Stimulated activated CD4-positive, alpha-beta T cell treated with anti-CD3 and anti-CD28 coated beads, Interleukin-1b, Interleukin-23, amount 100 ng/mL, for 24 hours (primary cell): ENCODE measurements at places on chromosomes 7 and 10.
A peak's percentile ranks its signal among the peaks of the same experiment; 100 is the strongest.

GRCh38 chr10:37754538-37755323, 102.7 kb downstream of the ZNF248 start:
- DNase-seq = no peak

DNA sequence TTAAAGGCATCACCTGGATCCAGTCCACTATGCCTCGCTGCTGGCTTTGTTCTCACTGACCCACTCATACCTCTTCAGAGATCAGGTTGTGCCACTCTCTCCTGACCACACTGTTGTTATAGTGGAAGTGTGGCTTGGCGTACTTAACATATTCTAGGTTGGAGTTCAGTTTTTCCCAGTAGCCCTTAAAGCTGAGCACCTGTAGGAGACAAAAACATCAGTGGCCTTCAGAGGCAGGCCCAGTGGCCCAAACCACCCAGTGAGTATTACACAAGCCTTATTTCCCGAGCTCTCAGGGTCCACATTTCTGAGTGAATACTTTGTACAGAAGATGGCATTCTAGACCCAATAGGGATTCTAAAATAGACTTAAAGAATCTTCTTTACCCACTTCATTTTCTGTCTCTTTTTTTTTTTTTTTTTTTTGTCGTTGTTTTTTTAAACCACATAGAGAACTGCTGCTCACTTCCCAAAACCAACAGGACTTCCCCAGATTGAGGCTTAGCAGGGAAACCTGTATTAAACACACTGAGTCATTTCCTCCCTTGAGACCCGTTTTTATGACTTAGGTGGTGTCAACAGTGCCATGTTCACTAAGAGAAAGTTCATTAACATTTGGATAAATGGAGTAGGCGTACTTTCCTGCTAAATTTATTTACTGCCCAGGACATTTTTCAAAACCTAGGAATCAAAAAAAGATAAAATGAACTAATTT, 85.8 kb downstream of the GSAP start:
- DNase-seq = no peak

GRCh38 chr10:80411267-80411668, 2.9 kb downstream of the PRXL2A start:
- no peak for DNase-seq

DNA sequence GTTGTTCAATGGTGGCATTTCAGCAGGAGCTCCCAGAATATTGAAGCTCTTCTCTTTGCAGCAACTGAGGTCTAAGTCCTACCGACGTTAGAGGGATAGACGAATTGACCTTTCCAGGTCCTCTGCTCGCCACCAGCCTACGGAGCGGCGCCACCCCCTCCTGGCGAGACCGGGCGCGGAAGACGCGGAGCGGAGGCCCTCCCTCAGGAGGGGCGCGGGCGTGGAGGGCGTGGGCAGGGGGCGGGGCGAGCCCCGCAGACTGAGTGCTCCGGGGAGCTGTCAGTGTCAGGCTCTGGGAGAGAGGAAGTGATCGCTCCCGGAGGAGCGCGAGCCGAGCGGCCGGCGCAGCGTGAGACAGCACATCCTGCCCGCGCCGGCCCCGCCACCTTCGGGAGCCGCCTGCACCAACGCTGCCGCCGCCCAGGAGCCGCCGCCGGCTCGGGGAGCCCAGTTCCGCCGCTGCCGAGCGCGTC, at the start of gene DYNC1I1:
TSS of gene DYNC1I1 (plus strand) at position 257 of the 473 bp plus-strand sequence. CDS start 32,176 bp downstream, outside the sequence.
- DNase-seq = peak; percentile 5

- DNase-seq = no peak
Measured at GRCh38 chr10:122264436-122264835, 6.7 kb upstream of the BTBD16 start.

DNA sequence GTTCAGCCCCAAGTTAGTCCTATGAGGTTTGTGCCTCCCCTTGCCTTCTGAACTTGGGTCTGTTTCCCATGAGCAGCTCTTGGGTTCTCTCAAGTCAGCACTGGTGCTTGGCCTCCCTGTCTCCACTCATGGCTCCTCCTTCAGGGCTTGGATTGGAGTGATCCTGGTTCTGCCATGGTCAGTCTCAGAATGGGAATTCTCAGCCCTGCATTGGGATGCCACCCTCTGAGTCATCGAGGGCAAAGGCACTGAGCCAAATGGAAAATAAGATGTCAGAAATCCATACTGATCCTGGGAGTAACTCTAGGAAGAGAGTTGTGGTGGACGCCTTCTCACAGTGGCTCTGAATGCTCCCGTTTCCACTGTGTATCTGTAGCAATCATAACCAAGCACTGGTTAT, 233.4 kb upstream of the HABP2 start:
- no peak for DNase-seq

DNA sequence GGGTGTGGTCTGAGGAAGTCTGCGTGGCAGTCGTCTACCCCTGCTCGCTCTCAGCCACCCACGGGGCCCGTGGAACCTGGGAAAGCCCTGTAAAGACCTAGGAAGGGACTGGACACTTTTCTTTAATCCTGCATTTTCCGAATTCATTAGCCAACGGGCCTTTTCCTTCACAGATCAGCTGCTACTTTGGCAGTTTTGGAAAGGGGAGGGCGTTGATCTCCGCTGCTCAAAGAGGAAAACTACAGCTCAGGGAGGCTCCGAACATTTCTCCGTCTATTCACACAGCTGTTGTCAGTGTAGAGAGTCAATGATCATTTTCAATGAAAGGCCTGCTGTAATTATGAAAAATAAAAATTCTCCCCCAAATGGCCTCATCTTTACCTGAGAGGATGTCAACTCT, 450.1 kb upstream of the MKI67 start:
- no peak for DNase-seq

DNA sequence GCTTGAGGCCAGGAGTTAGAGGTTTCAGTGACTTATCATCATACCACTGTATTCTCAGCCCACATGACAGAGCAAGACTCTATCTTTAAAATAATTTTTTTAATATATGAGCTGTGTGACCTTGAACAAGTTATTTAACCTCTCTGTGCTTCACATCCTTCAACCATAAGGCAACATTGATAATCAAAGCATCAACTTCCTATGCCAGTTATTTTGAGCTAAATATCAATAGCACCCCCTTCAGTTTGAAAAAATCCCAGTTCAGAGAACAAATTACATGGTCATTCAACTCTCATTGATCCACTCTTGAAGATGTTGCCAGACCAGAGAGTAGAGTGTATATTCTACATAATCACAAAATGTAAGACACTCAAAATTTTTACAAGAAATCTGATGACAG, 53.0 kb downstream of the ASNS start:
- DNase-seq = no peak

- no peak for DNase-seq
Measured at GRCh38 chr7:50405221-50405620, 44.9 kb downstream of the FIGNL1 start.

GRCh38 chr10:90007226-90007625, 305.8 kb downstream of the KIF20B start:
- no peak for DNase-seq

DNA sequence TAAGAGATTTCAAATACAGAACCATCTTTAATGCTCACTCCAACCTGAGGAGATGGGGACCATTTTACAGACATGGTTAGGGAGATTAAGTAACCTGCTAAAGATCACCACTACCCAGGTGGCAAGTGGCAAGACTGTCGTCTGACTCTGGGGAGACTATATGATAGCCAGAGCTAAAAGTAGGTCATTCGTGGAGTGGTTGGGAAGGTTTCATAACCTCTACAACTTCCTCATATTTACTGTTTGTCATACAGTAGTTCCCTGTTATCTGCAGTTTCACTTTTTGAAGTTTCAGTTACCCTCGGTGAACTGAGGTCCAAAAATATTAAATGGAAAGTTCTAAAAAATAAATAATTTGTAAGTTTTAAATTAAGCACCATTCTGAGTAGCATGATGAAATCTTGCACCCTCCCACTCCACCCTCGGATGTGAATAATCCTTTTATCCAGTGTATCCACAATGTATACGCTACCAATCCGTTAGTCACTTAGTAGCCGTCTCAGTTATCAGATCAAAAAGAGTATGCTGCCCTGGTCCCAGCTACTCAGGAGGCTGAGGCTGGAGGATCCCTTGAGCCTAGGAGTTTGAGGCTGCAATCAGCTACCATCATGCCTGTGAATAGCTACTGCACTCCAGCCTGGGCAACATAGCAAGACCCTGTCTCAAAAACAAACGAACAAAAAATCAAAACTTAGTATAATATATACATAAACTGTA, 14.9 kb upstream of the LGI1 start:
- no peak for DNase-seq

GRCh38 chr7:63073286-63073685, 925.4 kb upstream of the ZNF722 start:
- no peak for DNase-seq

DNA sequence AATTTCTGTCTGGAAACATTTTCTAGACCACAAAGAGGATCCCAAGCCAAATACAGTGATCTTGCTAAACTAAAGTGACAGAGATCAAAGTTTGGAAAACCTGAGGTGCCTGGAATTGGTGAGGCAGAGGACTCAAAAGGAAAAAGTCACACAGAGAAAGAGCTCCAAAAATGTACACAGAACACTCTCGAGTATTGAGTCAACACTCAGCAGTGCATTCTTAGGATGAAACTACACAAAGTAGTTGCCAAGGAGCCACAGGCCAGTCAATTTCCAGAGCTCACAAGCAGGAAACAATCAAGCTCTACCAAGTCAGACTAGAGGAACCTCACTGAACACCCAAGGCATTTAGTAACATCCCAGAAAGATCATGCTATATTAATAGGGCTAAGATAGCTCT, 61.3 kb downstream of the MICU1 start:
- peak; percentile 6 for DNase-seq

DNA sequence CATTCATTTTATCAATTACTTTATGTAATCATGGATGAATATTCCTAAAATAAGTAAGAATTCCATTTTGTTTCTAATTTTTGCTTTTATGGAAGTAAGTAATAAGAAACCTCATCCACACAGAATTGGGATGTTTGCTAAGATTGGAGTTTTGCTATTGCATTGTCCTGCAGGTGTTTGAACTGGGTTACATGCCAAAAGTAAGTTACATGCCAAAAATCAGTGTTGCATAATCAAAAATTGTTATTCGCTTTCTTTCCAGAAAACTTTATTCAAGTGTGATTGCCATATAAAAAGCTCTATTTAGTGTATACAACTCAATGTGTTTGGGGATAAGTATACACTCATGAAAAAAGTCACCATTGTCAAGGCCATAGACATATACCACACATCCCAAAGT, 346.7 kb upstream of the PLXDC2 start:
- no peak for DNase-seq

- DNase-seq = no peak
Measured at GRCh38 chr7:16564909-16565426, 38.3 kb downstream of the LRRC72 start.
